Stimulated activated naive CD4-positive, alpha-beta T cell treated with Interleukin-2 at 50 U/mL for 16 hours (primary cell): ENCODE measurements at places on chromosomes 6 and 20.

- DNase-seq = no peak
Measured at GRCh38 chr20:50345712-50346373, 155.2 kb downstream of the CEBPB start.

DNA sequence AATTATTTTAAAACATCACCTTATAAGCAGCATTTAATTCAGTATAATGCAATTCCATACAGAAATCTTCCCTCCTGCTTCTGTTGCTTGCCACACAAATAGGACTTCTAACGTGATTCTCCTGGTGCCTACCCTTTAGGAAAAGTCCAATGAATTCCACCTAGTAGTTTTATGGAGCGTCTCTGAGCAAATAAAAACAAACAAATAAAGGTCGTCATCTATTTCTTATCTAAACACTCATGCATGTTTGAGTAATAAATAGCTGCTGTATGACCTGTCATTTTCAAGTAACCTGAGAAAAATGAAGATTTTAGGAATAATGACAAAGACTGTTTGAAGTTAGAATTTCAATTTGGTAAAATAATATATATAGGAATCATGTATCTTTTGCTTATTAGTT lies 102.7 kb downstream of the BMP5 start:
- no peak for DNase-seq

DNA sequence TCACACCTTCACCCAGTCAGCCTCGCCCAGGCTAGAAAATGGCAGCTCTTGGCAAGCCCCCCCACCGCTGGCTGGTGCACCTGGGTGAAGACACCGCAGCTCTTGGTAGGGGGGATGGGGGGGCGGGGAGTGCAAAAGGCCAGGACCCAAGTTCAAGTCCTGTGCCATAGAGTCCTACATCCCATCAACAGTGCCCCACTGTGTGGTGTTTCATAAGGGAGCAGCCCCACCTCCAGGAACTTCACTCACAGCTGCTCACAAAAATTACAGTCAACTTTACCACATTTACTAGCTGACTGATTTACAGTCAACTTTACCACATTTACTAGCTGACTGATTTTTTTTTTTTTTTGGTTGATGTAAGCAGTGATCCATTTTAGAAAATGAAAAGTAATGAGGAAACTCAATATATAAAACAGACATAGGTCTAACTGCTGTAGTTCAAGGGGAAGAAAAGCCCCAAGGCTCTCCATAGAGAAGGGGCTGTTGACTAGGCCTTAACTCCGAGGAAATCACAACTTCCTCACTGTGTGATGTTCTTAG lies 208.9 kb upstream of the SNX9 start:
- DNase-seq = no peak

GRCh38 chr6:131182991-131183425 lies 47.7 kb downstream of the AKAP7 start:
- DNase-seq = no peak

DNA sequence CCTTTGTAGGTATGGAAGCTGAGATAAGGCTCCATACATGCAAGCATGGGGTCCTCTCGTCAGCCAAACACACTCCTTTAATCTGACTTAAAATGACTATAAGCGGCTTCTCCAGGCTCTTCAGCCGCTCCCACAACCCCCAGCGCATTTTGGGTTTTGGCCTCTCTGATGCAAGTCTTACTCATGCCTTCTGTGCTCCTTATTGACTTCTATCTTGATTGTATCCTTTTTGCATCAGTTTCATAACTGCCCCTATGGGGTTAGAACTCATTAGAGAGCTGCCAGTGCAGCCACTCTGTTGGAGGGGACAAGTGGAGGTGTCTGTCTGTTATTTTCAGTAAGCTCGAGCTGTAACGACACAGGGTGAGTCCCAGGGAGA lies 70.1 kb upstream of the TAB2 start:
- DNase-seq = no peak

GRCh38 chr20:12372557-12372956 lies 454.9 kb downstream of the BTBD3 start:
- DNase-seq = no peak

DNA sequence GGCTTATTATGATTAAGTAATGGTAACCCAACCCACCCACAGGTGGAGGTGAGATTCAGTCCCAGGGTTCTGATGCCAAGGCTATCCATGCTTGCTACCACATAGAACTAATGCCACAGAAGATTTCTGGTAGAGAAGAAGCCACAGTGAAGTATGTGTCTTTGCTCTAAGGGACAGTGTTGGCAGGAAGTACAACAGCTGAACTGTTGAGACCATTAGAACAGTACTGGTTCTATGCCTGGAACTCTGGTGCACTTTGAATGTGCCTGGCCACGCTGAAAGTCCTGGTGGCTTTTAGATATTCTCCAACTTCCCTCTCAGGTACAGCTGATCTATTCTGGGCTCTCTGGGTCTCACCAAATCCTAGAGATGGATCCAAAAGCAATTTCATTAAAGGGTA lies 7.8 kb downstream of the STX7 start:
- no peak for DNase-seq

DNA sequence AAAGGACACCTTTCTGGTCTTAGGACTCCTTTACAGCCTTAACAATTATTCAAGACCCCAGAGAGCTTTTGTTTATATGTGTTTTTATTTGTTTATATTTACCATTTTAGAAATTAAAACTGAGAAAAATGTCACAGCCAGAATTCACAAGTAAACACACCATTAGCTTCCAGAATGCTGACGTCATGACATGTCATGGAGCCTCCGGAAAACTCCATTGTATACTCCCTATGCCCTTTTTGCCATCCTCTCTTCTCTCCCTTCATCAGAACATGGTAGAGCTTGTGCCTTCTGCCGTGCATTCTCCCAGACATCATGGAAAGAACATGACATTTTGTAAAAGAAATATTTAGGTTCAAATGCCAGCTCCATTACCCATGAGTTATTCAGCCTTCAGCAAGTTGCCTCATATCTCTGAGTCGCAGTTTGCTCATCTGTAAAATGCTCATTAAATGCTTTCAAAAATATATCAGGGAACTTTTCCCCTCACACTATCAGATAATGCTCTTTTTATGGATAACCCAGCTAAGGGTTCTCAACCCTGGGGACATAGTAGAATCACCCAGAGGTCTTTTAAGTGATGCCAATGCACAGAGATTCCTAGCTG lies 27.8 kb downstream of the TNFAIP3 start:
- DNase-seq = no peak

GRCh38 chr6:52346503-52346902 lies 15.4 kb upstream of the PAQR8 start:
- no peak for DNase-seq

- DNase-seq = no peak
Measured at GRCh38 chr6:154894902-154895301, 100.2 kb upstream of the TIAM2 start.

- no peak for DNase-seq
Measured at GRCh38 chr6:27810768-27811450, 101.3 kb downstream of the OR2B2 start.

GRCh38 chr6:129317931-129318820 lies 391.8 kb downstream of the ARHGAP18 start:
- DNase-seq = no peak

DNA sequence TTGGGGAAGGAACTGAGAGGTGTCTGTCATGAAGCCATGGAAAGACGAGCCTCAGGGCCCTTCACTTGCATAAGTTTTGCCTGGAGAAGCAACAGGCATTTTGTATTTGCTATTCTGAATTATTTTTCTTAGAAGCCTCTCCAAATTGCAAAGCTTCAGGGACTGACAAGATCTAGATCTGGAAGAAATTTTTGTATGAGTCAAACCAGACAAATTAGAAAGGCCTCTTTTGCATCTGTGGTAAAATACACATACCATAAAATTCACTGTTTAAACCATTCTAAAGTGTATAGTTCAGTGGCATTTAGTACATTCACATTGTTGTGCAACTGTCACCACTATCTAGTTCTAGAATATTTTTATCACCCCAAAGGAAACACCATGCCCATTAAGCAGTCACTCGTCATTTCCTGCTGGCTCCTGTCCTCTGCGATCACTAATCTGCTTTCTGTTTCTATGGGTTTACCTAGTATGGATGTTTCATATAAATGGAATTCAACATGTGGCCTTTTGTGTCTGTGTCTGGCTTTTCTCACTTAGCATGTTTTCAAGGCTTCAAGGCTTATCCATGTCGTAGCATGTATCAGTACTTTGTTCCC lies 269.1 kb downstream of the PHF3 start:
- DNase-seq = no peak

- DNase-seq = no peak
Measured at GRCh38 chr6:146905181-146905704, 299.0 kb upstream of the STXBP5 start.
